ENCODE measurements at places on chromosomes 12 and 14.

GRCh38 chr12:98208816-98209215 is 306.6 kb upstream of the TMPO start:
- no peak for DNase-seq

GRCh38 chr12:75528272-75528671 is 16.9 kb upstream of the KRR1 start:
- DNase-seq: no peak

DNA sequence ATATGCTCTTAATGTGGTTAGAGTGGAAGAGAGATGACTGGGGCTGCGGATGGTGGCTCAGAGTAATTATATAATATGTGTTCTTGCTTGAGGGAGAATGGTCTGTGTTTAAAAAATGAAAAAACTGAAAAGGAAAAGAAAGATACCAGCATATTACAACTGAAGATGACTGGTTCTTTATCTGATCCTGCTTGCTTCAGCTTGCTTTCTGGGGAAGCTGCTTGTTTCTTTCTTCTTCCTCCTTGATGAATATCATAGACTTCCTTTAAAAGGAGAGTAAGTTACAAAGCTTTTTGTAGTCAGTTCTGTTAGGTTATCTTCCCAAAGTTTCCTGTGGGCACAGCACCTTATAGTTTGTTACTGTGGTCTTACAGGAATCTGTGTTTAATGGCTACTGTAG is 210.9 kb downstream of the ERC1 start:
- no peak for DNase-seq

DNA sequence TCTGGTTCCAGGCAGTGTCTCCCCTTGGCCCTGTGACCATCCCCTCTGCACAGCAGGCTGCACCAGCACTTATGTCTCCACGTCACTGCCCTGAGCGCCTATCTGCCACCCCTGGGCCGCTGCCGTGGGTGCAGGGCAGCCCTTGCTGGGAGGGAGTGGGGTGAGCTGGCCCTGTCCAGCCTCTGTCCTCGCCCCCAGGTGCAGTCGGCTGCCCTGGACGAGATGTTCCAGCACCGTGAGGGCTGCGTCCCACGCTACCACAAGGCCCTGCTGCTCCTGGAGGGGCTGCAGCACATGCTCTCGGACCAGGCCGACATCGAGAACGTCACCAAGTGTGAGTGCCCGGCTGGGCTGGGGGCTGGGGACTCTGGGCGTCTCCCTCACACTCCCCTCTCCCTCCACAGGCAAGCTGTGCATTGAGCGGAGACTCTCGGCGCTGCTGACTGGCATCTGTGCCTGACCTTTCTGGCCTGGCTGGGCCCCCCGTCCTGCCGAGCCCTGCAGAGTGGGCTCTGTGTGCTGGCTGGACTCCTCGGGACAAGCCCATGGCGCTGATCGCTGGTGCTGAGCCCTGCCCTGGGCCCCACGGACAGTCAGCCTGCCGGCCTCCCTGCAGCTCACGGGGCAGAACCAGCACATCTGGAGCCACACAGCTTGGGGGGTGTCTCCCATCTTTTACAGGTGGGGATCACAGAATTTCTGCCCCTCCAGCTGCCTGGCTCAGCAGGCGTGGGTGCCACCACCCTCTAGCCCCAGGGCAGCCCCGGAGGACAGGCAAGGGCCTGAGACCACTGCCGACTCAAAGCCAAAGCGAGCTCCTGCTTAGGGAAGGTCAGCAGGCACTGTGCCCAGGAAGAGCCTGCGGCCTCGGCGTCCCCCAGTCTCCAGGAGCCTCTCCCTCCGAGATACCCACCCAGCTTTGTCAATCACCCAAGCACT is 7.9 kb upstream of the PUS1 start:
- DNase-seq: no peak

DNA sequence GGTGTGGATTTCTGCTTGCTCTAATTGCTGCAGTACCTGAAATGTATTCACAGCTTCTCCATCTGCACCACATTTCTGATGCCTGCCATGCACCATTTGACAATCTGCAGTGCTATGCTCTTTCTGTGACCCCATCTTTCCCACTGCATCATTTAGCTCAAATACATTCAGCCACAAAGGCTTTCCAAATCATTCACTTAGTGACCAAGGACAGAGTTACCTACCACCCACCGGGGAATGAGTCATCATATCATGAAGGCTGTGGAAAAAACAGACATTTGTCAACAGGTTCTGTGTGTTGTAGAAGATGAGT is 465.5 kb upstream of the ATP2B1 start:
- no peak for DNase-seq

GRCh38 chr12:32134101-32134888 is 27.6 kb downstream of the BICD1 start:
- DNase-seq: no peak

DNA sequence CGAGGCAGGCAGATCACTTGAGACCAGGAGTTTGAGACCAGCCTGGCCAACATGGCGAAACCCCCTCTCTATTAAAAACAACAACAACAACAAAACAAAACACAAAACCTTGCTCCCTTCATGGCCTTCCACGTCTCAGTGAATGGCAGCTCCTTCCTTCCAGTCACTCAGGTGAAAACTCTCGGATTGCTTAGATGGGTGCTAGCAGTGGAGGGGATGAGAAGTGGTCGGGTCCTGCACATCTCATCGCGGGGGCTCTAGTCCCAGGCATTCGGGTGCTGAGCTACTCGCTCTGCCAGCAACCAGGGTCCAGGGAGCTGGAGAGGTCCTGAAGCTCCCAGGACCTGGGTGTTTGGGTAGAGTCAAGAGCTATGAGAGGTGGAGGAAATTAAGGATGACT is 7.7 kb downstream of the SLC6A13 start:
- DNase-seq: no peak

DNA sequence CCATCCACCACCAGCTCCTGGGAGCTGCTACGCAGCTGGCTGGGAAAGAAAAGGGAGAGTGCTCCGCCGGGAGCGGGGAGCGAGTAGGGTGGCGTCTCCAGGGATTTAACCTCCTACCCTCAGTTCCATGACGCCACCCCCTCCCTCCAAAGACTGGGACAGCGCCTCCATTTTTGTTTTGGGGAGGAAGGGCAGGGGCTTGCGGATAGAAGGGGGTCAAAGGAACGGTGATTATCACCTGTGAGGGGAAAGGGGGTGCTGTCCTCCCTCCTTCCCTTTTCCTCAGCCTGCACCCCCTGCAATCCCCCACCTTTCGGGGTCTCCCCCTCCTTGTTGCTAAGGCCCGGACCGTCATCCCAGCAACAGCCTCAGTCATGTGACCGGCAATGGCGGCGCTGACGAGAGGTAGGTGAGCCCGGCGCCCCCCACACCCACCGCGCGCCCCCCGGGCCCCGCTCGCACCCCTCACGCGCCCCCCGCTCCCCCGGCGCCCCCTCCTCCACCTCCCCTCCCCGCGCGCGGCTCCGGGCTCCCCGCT is at the start of gene DTX3:
Gene DTX3 (plus strand): TSS at position 371 of the 538 bp plus-strand sequence. CDS start 1,694 bp downstream, outside the sequence.
- peak; percentile 62 for DNase-seq

DNA sequence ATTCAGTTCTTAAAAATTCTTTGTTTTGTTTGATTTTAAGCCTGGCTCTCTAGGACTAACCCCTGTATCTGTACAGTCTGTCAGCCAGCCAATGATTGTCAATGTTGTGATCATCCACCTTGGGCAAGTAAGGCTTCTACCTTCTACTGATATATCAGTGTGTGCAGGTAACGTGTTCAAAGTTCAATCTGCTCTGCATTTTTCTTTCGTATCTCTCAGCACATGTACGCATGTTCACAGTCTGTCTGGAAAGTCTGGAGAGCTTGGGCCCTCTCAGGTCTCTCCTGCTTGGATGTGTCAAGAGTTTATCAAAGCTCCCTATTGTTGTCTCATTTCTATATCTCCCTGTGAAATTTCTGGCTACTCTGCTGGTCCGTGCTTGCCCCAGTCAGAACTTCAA is 138.6 kb upstream of the VRK1 start:
- DNase-seq: no peak

GRCh38 chr12:94998326-94998725 is 5.2 kb downstream of the NDUFA12 start:
- no peak for DNase-seq

- DNase-seq: no peak
Observed at GRCh38 chr12:92930421-92930820, 1.3 kb upstream of the EEA1 start.
